GF-D8 (cell line): ENCODE measurements at places on chromosomes 7 and 10.

DNA sequence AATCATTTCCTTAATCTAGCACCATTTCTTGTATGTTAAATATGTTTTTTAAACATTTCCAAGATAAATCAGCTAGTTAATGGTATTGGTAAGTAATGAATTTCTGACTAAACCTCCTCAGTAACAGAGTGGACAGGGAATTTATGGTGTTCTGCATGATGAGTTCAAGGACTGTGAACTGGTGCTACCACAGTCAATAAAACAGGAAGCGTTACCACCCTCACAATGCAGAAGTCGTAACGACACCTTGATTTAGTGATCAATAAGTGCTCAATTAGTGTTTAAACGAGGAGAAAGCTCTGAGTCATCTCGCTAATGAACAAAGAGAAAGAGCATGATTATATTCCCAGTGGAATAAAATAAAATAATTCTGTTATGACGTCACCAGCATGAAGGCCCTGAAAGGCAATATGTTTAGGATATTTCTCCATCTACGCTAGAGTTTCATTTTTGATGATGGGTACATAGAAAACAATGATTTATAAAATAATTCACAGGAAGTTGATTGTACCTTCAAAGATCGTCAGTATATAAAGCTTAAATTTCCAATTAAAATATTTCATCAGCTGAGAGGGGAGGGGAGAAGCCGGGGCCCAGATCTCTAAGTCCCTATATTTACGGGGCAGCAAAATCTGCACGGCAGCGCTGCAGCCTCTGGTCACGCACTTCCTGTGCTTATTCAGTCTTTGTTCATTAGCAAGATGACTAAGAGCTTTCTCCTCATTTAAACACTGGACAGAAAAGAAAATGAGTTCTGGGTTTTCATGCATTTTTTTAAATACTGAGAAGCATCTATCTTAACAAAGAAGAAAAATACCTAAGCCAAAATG, 400.5 kb downstream of the PTPRN2 start:
- DNase-seq, result no peak

DNA sequence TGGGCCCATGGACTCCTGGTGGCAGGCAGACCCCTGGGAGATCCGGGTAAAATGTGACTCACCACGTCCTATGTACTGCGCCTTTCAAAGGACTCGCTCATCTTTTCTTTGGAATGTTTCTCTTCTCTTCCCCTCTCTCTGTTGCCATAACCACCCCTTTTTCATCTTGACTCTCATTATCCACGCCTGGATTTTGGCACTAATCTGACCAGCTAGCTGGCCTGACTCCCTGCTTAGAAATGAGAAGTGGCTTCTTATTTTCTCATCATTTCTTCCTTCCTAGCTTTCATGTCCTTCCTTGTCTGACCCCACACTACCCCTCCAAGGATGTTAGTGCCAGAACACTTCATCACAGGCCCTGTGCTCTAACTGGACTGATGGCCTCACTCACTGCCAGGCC, 98.0 kb upstream of the FAM171A1 start:
- no peak for DNase-seq

DNA sequence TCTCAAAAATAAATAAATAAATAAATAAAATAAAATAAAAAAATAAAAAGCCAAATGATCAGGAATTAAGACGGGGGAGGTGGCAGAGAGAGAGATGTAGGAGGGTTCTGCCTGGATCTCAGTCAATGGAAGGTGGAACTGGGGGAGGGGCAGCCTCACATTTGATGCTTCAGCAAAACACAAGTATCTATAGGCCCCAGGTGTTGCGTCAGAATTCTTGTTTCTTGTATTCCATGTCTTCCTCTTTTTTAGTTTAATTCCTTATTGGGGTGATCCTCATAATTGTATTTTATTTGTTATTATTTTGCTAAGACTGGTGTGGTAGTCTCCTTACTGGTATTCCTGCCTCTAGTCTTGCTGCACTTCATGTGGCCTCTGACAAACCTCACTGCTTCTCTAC, 41.4 kb upstream of the SMARCD3 start:
- no peak for DNase-seq

DNA sequence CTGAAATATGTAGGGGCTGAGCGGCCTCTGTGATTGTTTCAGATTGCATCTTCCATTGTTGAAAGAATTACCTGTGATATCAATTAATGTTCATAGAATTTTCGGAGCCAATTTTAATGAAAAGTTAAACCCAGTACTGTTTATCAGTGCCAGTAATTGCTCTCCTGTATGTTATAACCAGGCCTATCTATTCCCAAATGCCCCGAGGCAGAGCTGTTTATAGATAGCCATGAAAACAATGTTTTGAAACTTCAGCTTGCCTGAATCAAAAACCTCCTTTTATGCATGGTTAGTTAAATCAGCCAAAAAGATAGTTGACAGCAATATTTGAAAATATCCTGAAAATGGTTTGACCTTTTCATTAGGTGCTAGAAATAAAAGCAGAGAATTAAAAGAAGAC, 50.1 kb upstream of the HDAC9 start:
- no peak for DNase-seq

- DNase-seq, result no peak
Measured at GRCh38 chr7:22219739-22220493, 137.0 kb downstream of the RAPGEF5 start.

DNA sequence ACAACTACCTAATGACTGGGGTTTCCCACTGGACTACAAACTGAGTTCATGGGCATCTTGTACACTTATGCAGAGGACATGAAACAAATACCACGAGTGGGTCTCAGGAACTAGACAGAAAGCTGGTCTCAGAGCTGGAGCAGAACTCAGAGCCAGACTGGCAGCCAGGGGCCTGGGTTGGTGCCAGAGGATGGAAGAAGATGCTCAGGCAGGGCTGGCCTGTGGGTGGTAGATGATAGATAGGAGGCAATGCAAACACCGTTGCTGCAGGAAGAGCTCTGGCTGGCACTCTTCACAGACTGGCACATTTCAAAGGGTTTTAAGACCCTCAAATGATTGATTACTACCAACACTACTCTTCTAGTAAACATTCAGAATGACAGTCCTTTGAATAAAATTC, 28.8 kb downstream of the ENO4 start:
- no peak for DNase-seq

- no peak for DNase-seq
Measured at GRCh38 chr10:43390759-43391158, 18.2 kb downstream of the HNRNPF start.

DNA sequence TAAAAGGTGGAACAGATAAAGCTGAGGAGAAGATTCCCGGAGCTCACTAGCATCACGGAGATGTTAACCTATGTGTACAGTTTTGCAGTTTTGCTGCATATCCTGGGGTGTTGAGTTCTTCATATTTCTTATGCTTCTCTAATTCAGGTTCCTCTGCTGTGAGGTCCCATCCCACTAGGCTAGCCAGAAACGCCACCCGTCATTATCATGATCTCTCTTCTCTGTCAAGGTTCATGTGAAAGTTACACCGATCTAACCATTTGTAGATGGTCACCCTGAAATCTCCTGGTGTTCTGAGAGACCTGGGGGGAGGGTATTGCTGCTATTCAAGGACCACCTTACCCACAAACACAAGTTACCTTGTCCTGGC, 136.3 kb downstream of the CCDC71L start:
- DNase-seq, result no peak

DNA sequence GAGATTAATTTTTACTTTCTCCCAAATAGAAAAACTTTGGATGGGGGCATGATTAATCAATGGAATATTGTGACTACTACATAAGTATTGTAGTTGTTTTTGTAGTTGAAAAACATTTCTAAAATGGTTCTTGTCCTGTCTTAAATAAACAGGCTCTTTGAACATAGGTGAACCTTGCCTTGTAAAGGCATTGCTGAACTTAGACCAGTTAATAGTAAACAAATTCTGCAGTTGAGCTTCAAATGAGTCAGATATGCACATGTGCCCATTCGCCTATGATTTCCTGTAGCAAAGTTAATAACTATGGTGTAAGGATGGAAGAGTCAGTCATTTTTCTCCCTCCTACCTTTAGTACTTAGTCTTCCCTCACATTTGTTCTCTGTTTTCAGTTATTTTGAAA, 22.6 kb downstream of the CUTC start:
- DNase-seq, result no peak

- no peak for DNase-seq
Measured at GRCh38 chr7:35386816-35387706, 133.2 kb upstream of the TBX20 start.

DNA sequence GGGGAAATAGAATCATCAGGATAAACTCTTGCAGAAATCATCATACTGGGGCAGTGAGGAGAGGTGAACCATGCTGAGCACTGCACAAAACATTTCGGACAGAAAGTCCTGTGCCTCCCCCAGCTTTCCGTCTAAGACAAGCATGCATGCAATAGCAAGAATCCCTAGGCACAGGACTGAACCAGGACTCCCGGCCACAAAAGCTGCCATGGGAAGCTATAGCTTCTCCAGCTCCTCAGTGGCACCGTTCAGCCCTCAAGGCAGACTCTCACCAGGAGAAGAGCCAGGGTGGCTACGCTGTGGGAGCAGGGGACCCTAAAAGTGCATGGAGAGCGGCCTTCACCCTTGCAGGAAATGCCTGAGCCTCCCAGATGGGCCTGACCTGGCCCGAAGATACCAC, 70.8 kb downstream of the ASB13 start:
- DNase-seq, result no peak

- no peak for DNase-seq
Measured at GRCh38 chr7:46452561-46453135, 531.6 kb upstream of the IGFBP3 start.

DNA sequence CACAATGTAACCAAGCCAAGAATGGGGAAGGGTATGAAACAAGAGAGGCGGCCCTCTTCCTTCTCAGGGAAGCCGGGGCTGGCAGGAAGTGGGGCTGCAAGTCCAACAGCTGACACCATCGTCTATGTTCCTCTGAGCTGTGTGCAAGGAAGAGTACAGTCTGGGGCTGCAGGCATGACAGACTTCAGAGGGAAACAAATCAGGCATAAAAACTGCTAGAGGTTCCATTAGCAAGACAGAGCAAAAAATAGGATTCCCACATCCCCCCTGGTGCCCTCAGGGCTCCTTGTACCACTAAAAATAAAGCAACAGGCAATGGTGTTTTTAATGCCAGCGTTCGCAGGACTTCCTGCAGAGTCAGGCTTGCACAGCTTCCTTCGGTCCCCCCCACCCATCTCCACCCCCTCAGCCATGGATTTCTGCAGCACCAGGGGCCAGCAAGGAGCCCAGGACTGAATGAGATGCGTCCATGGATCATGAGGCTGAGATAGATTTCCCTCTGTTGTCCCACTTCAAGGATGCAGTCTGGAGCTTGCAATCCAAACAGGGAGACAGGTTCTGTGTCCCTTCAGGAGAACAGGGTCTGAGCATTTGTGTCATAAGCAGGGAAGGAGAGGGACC, 34.6 kb downstream of the KCNMA1 start:
- no peak for DNase-seq

DNA sequence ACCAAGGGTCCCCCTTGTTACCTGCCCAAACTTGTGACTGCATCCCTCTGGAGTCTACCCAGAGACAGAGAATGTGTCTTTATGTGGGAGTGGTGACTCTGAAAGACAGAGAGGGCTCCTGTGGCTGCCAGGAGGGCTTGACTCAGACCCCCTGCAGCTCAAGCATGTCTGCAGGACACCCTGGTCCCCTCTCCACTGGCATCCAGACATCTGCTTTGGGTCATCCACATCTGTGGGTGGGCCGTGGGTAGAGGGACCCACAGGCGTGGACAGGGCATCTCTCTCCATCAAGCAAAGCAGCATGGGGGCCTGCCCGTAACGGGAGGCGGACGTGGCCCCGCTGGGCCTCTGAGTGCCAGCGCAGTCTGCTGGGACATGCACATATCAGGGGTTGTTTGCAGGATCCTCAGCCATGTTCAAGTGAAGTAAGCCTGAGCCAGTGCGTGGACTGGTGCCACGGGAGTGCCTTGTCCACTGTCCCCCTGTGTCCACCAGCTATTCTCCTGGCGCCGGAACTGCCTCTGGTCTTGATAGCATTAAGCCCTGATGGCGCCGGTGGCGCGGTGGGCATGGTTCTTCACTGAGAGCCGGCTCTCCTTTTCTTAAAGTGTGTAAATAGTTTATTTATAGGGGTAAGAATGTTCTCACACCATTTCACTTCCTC, 19.4 kb upstream of the SH2D4B start:
- DNase-seq, result no peak

GRCh38 chr7:35248576-35249536, 5.0 kb downstream of the TBX20 start:
- DNase-seq, result no peak

DNA sequence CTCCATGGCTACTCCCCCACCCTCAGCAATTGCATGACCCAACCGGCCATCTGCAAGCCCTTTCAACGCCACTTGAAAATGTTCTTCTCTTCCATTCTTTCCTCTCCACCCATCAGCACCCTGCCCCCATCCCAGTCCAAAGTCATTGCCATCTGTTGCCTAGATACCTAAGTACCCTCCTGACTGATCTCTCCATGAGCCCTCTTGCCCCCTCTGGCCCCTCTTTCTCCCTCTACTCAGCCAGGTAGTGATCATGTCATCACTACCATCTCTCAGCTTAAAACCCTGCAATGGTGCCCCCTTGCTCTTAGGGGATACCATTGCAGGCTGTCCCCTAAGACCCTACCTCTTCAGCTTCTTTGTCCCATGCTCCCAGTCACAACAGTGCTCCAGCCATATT, 30.5 kb upstream of the BTRC start:
- DNase-seq, result no peak

GRCh38 chr7:85023066-85023712, 163.7 kb downstream of the SEMA3D start:
- DNase-seq, result no peak

DNA sequence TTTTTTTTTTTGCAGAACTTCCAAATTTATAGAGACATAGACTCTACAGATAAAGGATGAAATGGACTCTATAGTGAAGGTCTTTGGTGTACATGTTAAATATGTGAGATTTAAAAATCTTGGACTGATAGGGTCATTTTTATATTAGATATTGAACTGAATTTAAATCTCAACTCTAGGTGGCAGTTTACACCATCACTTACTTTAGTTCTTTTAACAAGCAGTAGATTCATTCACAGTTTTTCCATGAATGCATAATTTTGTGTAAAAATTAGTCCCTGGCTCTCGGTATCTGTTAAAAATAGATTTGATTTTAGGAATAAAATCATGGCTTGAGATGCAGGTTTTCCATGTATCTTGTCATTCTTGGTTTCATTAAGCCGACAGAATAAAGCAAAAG, 31.1 kb upstream of the SNX13 start:
- DNase-seq, result no peak

- no peak for DNase-seq
Measured at GRCh38 chr10:94521276-94522250, 24.0 kb upstream of the HELLS start.

GRCh38 chr10:98045785-98046389, 15.5 kb upstream of the CRTAC1 start:
- peak; percentile 5 for DNase-seq

- DNase-seq, result peak; percentile 77
Measured at GRCh38 chr7:155375337-155376277, 77.9 kb downstream of the INSIG1 start.

GRCh38 chr10:73219384-73219783, 27.7 kb downstream of the DNAJC9 start:
- no peak for DNase-seq

- DNase-seq, result no peak
Measured at GRCh38 chr10:97159646-97160305, 26.0 kb downstream of the SLIT1 start.
